ENCODE measurements at places on chromosomes 12 and 14. TPM values are rescaled to one million over a fixed set of nuclear protein-coding genes. Genes with fewer than 3 reads are reported as not detected.

Gene IL22
- total RNA-seq, result not detected

Gene ZC3H14
- total RNA-seq, result 49.7 TPM

Gene MFAP5
- 2.8 TPM for total RNA-seq

Gene ADAMTS20
- not detected for total RNA-seq

Gene DAO
- total RNA-seq, result not detected

Gene STAC3
- total RNA-seq, result 0.40 TPM

Gene KLRC1
- not detected for total RNA-seq

Gene EGLN3
- total RNA-seq, result 0.06 TPM

Gene DACT1
- total RNA-seq, result 5.3 TPM

Gene KLHDC1
- total RNA-seq, result 3.8 TPM

Gene SLC38A4
- total RNA-seq, result 0.26 TPM

Gene PAX9
- total RNA-seq, result 0.26 TPM

Gene SIX4
- 5.2 TPM for total RNA-seq

Gene KRT2
- total RNA-seq, result not detected

Gene PIK3C2G
- not detected for total RNA-seq

Gene KCNA1
- total RNA-seq, result not detected

Gene LMNTD1
- total RNA-seq, result not detected

Gene PRICKLE1
- 3.0 TPM for total RNA-seq

Gene C12orf50
- 0.13 TPM for total RNA-seq

Gene PKP2
- total RNA-seq, result 0.06 TPM

Gene LRIG3
- 16.4 TPM for total RNA-seq

Gene NINJ2
- 0.79 TPM for total RNA-seq

Gene RGS6
- not detected for total RNA-seq

Gene LMO3
- 0.99 TPM for total RNA-seq

Gene PLCZ1
- 0.06 TPM for total RNA-seq

Gene MYF5
- total RNA-seq, result not detected

Gene SLC5A8
- not detected for total RNA-seq

Gene OTX2
- not detected for total RNA-seq

Gene HOXC10
- not detected for total RNA-seq

Gene ARMH4
- 6.4 TPM for total RNA-seq

Gene SLC2A13
- 12.9 TPM for total RNA-seq

Gene NFATC4
- total RNA-seq, result 32.8 TPM

Gene FAM90A1
- total RNA-seq, result 0.06 TPM

Gene SCYL2
- 30.8 TPM for total RNA-seq

Gene RNASE7
- total RNA-seq, result not detected

Gene CACNA1C
- 13.9 TPM for total RNA-seq

Gene MIPOL1
- 10.0 TPM for total RNA-seq

Gene ESR2
- total RNA-seq, result not detected

Gene POTEM
- total RNA-seq, result not detected

Gene FBLN5
- 31.1 TPM for total RNA-seq

Gene OR10AD1
- total RNA-seq, result not detected

Gene CLEC4D
- not detected for total RNA-seq

Gene PRH2
- not detected for total RNA-seq

Gene KLHL33
- 0.13 TPM for total RNA-seq

Gene CACNA2D4
- 0.06 TPM for total RNA-seq

Gene NDRG2
- 0.40 TPM for total RNA-seq

Gene OTUB2
- 1.2 TPM for total RNA-seq

Gene GSG1
- total RNA-seq, result 0.06 TPM

Gene AQP2
- total RNA-seq, result not detected

Gene RAN
- 654 TPM for total RNA-seq

Gene ADAM20
- 1.7 TPM for total RNA-seq

Gene DHH
- under 0.01 TPM for total RNA-seq

Gene RFX4
- not detected for total RNA-seq

Data from aortic smooth muscle cell (primary cell).